CD4-positive, alpha-beta T cell treated with Interleukin-4 for 4 hours (primary cell): ENCODE measurements at places on chromosomes 5 and 9.
A peak's percentile ranks its signal among the peaks of the same experiment; 100 is the strongest.

DNA sequence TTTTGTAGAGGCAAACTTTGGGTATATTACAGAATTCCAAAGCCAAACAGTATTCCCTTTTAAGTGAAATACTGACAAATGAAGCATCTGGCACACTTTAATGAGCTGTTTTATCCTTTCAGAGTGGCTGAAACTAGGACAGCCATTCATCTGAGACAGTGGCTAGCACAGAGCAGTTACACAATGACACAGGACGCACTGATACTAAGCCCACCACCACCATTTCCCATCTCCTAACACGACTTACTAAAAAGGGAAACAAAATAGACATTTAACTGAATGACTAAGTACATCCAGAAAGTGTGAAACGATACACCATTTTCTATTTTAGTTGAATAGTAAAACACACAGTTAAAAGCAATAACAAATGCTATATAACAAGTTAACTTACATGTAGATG lies 120.4 kb upstream of the RETREG1 start:
- DNase-seq, result no peak

- no peak for DNase-seq
Measured at GRCh38 chr5:174837919-174838902, 113.8 kb downstream of the MSX2 start.

- no peak for DNase-seq
Measured at GRCh38 chr5:113152380-113152740, 175.8 kb downstream of the DCP2 start.

GRCh38 chr5:41754857-41755256 lies 115.4 kb downstream of the OXCT1 start:
- peak; percentile 9 for DNase-seq

- DNase-seq, result no peak
Measured at GRCh38 chr5:60339691-60340201, 360.2 kb downstream of the DEPDC1B start.

DNA sequence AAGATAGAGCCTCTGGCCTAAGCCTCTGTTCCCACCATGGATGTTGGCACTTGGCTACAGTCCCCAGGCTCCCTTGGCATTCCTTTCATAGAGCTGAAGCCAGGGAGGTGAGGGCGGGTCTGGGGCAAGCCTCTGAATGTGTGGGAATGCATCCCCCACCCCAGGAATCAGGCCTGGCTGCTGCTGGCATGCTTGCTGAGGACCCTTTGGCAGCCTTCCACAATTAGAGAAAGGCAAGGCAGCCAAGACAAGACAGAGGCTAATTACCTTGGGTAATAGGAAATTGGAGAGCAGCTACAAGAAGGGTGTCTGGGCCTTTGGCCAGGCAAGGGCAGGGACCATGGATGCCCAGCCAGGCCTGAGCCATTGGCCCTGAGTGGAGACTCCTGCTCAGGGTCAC lies 204.4 kb upstream of the TRIM32 start:
- no peak for DNase-seq

DNA sequence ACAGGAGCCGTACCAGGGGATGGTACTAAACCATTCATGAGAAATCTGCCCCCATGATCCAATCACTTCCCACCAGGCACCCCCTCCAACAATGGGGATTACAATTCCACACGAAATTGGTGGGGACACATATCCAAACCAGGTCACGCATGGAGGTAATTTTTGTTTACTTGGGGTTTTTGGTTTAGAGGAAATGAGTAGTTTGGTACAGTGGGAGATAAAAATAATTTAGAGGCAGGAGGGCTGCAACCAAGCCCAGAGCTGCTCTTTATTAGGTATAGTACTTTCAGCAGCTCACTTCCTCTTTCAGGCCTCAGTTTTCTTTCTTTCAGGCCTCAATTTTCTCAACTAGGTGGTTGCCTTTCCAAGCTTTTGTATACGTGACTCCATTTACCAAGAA lies 23.2 kb downstream of the PRUNE2 start:
- no peak for DNase-seq

GRCh38 chr9:127809002-127809539 lies 6.4 kb downstream of the FPGS start:
- no peak for DNase-seq

DNA sequence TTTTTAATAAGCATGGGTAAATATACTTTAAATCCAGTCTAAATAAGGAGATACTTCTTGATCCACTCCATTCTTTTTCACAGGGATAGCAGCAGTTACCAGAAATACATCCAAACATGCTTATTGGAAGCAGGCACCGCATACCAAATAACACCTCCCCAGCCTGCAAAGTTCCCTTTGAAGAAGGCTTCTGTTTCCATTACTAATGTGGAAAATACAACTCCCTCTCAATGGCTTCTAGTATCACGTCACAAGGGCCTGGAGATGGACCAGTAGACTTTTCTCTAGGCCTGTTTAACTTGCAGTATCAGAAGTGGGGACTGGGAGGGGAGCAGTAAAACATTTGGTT lies 20.8 kb downstream of the TMEM245 start:
- DNase-seq, result no peak

DNA sequence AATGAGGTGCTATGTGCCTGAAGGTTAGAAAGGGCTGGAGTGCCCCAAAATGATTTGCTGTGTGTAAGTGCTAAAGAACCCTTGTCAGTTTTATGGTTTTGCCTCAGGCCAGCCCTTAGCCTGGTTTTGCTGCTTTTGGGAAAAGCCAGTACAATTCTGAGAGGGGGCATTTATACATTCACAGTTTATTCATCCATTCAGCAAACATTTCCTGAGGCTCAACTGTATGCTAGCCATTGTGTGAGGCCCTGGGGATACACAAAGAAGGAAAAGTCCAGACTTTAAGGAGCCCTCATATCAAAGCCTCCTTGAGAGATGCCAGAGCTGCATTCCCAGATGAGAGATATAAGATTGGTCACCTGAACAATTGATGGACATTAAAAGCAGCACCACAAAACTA lies 115.2 kb upstream of the PLCXD3 start:
- no peak for DNase-seq

DNA sequence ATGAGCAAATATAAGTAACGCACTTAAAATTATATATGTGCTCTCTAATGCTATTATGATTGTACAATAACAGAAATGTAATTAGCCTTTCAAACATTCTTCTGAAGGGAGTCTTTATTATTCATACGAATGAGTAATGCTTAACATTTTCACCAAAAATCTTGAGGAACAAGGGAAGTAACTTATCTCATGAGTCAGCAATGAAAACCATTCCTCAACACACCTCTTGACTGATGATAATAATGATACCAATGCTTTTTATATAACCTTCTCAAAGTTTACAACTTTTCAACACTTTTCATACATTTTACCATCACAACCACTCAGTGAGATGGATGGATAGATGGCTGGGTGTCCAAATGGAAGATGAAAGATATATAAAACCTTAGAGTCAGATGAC lies 369.3 kb downstream of the BNC2 start:
- DNase-seq, result no peak

DNA sequence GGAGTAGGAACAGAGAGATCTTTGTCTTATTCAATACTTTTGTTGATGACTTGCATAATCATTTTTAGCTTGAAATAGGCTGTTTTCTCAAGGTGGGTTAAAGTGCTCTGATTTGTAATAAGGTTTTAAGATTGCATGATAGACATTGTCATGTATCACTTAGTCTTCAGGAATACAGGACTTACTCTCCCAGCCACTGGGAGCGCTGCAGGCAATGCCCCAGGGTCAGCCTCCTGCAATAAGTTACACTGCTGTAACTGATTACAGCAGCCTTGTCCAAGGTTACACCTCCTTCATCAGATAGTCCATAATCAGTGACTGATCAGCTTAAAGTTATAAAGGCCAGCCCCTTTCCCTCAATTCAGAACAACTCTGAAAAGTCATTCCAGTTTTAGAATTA lies 218.6 kb downstream of the ESM1 start:
- DNase-seq, result no peak

GRCh38 chr9:69637817-69638200 lies 34.4 kb downstream of the APBA1 start:
- DNase-seq, result no peak

DNA sequence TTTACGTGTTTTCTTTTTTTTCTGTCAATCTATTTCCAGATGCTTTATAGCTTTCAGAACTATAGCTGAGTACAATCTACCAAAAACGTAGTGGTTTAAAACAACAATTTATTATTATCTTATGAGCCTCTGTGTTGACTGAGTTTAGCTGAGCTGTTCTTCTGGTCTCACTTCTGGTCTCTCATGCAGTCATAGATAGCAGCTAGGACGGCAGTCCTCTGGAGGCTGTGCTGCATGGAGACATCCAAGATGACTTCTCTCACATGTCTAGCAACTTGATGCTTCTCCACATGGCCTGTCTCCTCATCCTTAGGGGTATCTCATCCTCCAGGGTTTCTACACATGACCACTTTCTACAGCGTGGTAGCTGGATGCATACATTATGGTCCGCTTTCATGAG lies 22.0 kb upstream of the RAD23B start:
- no peak for DNase-seq

DNA sequence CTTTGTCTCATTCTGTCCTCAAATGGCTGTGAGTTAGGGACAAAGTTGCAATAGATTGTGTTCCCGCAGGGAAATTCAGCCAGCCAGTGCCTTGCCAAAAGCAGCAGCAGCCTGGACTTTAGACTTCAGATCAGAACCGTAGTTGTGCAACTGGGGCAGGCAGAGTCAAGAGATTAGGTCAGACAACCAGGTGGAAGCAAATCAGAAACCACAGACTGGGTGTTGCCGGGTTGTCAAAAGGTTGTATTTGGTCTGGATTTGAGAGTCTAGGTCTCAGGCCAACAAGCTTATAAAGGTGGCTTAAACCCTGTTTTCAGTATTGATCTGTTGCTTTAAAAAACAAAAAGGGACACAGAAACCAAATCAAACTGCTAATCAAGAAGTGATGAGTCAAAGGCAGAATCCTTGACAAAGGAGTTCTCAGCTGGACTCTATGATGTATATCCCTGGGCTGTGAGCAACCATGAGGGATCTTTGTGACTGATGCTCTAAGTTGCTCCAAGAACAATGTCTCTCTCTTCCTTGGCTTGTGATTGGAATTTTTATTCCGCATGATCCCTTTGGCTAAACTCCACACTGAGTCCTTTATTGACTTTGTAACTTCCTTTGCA lies 20.9 kb downstream of the RFK start:
- DNase-seq, result no peak

DNA sequence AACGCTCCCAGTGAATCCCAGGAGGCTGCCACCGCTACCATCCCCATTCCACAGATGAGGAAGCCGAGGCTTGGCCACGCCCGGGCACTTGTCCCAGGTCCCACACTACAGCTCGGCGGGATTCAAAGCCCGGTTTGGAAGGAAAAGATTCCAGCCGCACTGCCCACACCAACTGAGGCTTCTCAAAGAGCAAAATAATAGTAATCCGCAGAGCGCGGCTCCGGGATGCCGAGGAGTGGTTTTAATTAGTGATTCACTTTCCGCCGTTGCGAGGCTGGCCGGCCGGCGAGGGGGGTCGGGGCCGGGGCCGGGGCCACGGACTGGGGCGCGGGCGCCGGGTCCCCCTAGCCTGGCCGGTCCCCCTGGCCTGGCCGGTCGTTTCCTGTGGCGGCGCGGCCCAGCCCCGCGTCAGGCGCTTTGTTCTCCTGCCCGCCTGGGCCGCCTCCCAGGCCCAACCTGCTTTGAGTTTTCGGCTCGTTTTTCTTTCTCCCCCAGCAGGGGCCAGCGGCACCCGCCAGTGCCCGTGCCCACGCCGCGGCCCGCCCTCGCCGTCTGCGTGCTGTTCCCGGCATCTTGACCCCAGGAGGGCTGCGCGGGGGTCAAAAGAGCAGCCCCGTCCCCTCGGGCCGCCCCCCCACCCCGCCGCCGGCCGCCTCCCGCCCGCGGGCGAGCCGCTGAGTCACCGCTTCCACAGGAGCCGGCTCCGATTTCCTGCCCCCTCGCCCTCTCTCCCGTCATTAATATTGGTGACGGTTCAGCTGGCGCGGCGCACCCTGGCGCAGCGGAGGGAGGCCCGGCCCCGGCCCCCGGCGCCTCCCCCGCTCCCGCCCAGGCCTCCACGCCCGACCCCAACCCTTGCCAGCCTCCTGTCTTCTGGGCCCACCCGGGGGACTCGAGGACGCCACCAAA lies 31.2 kb downstream of the FGF18 start:
- no peak for DNase-seq

GRCh38 chr9:128310461-128310860 lies 11.8 kb downstream of the TRUB2 start:
- no peak for DNase-seq

GRCh38 chr9:20662156-20662555 lies 21.9 kb upstream of the FOCAD start:
- no peak for DNase-seq

GRCh38 chr5:150763023-150763769 lies 4.4 kb upstream of the DCTN4 start:
- no peak for DNase-seq

GRCh38 chr5:83955916-83956315 lies 235.3 kb upstream of the HAPLN1 start:
- no peak for DNase-seq

GRCh38 chr9:126058011-126058531 lies 268.6 kb upstream of the MVB12B start:
- DNase-seq, result no peak

DNA sequence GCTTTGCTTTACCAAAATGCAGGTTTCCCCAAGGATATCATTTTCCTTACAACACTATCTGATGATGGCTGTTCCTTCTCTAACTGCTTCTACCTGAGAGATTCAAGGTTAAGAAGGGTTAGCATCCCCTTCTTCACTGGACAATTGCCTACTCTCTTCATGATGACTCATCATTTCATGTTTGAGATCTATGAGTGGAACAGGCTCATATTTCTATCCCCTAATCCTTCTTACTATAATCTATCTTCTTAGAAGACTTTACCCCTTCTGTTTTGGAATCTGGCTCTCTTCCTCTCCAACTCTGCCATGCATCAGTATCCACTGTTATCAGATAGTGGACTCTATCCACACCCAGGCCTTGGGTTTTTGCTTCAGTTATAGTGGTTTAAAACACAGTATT lies 54.3 kb downstream of the NR3C1 start:
- DNase-seq, result no peak

GRCh38 chr9:119873877-119874276 lies 504.6 kb upstream of the BRINP1 start:
- DNase-seq, result no peak

GRCh38 chr5:10244342-10244944 lies 5.2 kb downstream of the ATPSCKMT start:
- no peak for DNase-seq

DNA sequence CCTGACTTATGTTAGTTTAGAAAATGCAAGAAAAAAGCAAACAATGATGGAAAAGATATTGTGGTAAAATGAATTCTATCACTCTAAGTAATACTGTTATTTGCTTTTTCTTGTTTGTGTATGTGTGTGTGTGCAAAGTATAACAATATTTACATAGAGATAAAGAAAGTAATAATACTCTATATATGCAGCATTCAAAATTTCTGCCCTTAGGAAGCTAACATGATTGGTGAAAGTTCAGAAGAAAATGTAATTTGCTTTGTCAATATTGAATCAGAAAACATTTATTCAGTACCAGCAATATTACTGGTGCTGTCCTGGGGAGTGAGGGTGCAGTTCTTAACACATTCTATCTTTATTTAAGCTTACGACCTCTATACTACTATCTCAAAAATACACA lies 12.9 kb upstream of the PRDM9 start:
- DNase-seq, result no peak
